ENCODE measurements at places on chromosomes 6 and 20.
A peak's percentile ranks its signal among the peaks of the same experiment; 100 is the strongest.

- no peak for DNase-seq
Observed at GRCh38 chr6:107564589-107564951, 74.7 kb downstream of the SOBP start.

DNA sequence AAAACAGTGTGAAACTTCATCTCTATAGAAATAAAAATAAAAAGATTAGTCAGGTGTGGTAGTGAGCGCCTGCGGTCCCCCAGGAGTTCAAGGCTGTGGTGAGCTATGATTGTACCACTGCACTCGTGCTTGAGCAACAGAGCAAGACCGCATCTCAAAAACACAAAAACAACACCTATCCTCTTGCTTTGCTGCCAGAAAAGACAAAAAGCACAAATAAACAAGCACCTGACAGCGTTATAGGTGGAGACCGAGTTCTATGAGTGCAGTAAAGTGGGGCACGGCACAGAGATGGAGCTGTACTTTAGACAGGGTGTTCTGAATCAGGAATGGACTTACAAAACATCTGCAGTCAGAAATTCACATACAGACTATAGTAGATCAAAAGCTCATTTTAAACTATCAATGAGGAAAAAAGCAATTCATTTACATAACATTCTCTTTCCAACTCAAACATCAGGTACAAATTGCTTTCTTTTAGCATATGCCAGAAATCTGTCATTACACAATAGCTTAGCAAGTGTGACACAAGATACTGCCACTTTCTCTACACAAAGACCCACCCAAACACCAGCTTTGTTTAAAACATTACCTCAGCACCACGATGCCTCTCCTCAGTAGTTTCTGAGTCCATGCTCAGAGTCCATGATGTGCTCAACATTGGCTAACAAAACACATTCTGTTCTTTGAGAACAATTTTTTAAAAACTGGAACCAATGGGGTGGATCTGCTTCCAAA is 10.1 kb downstream of the EZR start:
- DNase-seq = no peak

- no peak for DNase-seq
Observed at GRCh38 chr6:5751525-5752390, 255.0 kb downstream of the NRN1 start.

DNA sequence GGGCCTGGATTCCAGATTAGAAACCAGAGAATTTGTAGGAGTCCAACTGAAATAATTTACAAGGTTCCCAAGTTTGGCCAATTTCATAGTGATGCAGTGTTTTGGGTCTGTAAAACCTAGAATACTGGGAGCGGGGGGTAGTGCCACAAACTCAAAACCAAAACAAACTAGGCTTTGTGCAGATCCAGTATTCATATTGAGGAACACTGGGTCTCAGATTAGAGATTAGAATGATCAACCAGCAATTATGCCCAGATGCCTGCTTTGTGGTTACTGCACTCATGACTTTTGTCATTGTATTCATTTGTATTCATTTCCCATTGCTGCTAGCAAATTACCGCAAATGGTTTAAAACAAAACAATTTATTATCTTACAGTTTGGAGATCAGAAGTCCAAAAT is 3.2 kb upstream of the NDUFAF4 start:
- no peak for DNase-seq

DNA sequence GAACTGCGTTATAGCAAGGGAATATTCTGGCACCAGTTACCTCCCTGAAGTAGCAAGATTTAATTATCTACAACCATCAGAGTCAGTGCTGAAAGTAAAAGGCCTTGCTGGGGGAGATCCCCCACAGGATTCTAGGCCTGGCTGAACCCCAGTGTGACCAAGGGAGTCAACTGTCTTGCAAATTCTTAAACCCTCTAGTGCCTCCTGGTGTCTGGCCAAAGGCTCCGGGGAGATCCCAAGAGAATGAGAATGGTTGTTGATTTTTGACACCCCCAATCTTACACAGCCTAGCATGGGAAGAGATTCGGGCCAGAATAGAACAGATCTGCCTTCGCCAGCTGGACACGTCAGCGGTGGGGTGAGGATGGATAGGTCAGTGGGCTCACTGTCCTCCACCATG is 179.4 kb downstream of the ERMARD start:
- no peak for DNase-seq

DNA sequence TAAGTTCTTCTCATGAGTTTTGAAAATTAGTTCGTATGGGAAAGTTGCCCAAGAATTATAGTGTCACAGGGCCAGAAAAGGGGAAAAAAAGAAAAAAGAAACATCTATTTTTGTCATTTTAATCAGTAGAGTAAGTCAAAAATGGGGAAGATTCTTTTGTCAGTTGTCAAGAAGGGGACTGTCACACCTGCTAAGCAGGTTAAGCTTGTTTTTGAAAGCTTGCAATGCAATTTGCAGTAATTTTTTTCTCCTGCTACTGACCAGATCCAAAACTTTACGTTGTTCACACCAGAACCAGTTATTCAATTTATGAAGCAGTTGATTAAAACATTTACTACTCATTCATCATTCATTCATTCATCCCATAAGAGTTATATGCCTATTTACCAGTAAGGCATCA is 171.4 kb downstream of the SOX4 start:
- DNase-seq = no peak

DNA sequence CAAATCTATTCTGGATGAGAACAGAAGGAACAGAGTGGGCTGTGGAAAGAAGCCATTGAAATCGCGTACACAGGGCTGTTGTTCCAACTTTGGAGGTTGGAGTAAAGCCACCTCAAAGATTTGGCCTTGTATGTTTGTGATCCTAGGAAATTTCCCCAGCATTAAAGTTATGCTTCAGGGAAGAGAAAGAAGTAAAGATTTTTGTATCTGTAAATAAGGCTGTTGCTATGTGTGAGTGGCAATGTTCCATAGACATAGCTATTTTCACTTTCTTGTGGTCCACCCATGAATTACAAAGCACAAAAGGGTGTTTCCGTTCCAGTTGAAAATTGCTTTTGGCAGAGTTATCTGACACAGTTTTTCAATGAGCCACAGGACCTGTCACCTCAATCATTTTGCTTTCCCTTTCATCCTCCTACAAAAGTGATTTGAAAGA is 321.3 kb downstream of the TFAP2B start:
- DNase-seq = no peak

DNA sequence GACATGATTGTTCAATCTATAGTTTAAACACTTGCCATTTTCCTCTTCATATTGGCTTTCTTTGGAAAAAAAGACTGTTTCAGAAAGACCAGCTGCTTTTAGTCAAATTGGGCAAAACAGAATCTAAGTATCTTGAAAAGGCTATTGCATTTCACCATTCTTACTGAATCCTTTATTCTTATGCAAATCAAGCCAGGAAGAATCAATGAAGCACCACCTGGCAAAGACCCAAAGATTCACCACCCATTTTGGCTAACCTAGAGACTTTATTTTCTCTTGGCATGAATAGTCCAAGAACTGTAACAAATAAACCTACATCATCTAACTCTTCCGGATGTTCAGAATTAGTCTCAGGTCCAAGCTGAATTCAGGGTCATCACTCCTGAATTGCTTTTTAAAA is 71.3 kb upstream of the EYA4 start:
- no peak for DNase-seq

DNA sequence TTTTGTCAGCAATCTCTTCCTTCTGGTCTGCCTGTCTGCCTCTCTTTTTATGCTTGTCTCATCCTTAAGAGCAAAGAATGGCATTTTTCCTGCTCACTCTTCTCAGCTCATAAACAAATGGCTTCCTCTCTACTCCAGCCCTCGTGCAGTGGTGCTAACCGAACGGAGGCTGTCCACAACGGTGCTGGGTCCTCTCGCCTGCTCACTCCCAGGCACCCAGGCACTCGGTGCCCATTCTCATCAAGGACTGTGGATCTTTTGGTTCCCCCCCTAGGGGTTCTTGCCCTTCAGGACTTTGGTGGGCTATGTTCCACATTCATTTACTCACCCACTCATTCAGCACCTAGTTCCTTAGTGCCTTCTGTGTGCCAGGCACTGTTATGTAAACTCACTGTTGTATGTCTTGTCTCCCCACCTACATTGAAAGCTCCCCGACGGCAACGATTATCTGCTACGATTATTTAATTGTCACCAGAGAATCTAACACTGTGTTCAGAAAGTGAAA is 113.9 kb downstream of the FYN start:
- no peak for DNase-seq

DNA sequence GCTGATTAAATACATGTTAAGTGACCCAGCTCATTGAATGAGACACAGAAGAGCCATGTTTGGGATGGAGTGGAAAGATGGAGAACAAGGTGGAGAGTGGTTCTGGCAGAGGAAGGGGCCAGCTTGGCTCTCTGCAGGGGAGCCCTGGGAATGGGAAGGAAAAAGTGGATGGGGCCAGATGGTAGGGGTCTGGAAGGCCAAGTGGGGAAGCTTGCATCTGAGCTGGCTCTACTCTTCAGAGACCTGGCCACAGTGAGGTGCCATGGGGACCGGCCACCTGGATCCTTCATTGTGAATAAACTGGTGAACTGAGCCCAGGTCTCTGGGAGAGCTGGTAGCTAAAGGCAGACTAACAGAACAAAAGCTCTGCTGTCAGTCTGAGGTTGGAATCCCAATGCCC is 48.9 kb upstream of the SIRPA start:
- DNase-seq = no peak

GRCh38 chr20:2234598-2235191 is 61.1 kb upstream of the TGM3 start:
- no peak for DNase-seq

DNA sequence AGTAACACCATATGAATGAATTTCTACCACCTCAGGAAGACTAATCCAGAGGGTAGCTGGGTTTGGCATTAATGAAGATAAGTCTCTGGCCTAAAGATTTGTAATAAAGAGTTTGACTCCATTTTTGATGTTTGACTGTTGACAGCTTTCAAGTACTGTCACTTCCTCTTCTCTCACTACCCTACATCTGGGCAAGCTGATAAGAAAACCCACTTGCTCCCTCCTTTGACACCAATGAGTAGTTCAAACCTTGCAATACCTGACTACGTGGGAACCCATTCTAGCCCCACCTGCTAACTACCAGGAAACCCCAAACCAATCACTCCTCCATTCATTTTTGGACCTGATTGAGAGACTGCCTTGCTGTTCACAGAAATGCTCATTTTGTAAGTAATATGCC is 621.5 kb downstream of the TENT5A start:
- no peak for DNase-seq

DNA sequence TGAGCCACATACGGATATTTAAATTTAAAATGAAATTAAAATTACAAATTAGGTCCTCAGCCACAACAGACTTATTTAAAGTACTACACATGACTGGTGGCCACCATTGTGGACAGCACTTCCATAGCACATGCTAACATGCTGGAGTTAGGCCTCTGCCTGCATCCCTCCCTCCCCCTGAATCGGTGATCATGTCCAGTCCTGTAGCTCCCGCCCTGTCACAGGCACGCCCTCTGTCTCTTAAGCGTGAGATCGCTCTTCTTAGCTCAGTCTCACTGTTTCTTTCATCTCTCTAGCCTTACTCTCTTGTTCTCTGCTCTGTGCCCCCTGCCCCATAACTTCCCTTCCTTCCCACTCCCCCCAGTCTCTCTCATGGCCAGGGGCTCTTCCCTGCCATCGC is 28.9 kb downstream of the ELMO2 start:
- no peak for DNase-seq

DNA sequence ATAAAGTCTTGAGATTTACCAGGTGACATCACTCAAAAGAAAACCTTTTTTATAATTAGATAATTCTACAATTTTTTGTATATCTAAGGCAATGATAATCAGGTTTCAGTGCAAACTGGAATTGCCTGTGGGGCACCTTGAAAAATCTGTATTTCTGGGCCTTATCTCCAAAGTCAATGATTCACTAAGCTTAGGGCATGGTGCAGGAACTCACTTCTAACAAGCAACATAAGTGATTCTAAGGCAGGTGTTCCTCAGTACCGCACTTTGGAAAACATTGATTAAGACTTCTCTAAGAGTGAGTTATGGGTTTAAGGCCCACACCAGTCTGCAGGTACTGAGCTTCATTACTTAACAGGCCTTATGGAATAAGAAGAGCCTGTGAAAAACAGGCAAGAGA is 115.3 kb downstream of the COL12A1 start:
- no peak for DNase-seq

DNA sequence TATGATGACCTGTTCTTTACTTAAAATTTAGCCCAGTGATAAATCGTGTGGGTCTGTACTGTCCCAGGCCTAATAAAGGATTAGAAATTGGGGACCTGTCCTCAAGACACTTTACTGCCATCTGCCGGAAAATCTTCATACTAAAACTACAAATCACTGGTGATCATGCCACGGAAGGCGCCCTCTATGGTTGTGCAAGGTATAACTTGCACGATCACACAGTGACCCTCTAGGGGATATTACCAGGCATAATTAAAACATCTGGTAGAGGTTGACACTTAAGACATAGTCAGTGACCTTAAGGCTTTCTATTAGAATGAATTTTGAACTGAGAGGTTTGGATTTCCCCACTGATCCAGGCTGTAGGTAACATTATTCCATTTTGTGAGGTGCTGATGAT is 172.6 kb downstream of the BMP2 start:
- DNase-seq = peak; percentile 4

DNA sequence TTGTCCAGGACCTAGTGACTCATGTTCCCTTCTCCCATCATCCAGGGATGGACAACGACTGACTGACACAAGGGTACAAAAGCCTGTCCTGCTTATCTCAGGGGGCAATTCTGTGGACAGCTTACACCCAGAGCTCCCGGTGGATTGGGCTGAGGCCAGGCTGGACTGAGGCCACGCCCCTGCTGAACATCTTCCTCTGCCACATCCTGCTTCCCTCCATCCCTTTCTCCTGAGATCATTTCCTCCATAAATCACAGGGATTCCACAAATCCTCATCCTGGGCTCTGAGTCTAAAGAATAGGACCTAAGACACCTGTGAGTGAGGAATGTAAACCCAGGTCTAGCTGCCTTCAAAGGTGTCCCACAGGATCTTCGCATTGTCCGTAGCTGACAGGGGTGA is 30.4 kb upstream of the RNF24 start:
- peak; percentile 90 for DNase-seq

DNA sequence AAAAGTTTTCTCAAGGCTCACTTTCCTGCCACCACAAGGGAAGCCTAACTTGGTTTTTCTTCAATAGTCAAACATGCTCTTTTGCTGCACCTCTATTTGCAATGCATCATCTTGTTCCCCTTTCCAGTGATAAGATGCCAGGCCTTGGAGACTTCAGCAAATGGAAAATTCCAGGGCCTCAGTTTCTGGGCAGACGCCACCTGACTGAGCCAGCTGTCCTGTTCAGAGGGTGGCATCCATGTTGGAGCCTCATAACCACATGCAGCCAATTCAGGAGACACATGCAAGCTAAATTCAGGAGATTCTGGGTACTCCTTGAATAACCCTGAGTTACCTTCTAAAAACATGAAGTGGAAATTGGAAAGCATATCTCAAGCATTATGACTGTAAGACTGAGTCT is 285.6 kb upstream of the RNF24 start:
- DNase-seq = no peak

Measured in ELR (cell line).